ENCODE measurements at places on chromosomes 6 and 20. TPM values are rescaled to one million over a fixed set of nuclear protein-coding genes. Genes with fewer than 3 reads are reported as not detected.

DNA sequence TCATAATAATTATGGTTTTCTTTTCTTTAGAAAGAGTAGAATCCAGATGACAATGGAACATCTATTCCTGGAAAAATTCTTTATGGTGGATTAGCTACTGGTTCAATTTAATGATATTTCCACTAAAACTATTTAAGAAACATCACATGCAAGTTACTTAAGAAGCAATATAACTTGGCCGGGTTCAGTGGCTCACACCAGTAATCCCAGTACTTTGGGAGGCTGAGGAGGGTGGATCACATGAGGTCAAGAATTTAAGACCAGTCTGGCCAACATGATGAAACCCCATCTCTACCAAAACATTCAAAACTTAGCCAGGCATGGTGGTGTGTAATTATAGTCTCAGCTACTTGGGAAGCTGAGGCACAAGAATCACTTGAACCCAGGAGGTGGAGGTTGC is 65.9 kb upstream of the SMLR1 start:
- DNase-seq, result no peak

DNA sequence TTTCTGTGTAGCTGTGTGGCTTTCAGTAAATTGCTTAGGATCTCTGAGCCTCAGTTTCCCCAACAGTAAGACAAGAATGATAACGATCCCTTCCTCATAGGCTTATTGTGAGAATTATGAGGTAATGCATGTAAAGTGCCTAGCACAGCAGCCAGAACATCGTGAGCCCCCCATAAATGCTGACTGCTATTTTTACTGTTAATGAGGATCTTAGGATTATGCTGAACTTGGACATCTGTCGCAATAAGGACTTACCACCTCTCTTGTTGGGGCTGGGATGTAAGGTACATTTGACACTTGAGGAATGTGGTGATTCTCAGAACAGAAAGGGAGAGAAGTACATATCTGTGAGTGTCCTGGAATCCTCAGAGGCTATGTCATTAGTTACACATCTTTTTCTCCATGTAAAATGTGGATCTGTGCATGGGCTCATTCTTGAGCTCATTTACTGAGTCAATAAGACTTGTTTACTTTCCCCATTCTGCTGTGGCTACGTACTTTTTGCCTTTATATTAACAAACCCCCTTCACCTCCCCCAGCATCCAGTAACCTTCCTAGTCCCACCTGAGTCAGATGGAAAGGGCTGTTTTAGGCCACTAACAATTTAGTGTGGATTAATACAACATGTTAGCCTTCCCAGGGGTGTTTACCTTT is 64.4 kb upstream of the PLEKHG1 start:
- DNase-seq, result no peak

DNA sequence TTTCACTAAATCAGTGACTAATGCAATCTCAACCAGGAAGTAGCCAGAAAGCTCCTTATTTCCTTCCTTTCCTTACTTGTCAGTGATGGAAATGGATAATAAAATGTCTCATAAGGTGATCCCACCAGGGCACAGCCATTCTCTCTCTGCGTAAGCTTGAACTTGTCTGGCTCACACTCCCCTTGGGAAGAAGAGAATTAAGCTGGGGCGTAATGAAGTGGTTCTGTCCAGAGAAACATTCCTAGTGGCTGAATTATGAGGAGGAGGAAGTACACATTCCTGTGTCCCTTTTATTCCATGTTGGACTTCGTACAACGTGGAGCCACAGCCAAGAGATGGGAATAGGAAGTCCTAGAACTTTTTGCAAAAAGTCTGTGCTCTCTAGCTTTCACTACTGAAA is 93.7 kb downstream of the MTHFD1L start:
- DNase-seq, result no peak

DNA sequence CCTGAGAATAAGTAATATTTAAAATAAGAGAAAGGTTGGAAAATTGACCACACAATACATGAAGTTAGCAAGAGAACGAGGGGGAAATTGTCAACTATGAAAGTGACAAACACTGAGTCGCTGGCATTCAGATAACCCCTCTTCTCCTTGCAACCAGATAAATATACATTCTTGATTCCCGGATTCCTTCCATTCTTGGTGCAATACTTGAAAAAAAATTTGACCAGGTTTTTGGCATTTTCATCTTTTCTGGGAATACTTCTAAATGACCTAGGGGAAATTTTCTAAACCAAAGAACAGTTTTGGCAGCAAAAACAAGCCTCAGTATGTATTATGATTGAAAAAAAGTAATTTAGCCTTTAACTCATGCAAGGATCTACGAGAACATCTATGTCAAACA is 164.0 kb downstream of the PDE7B start:
- DNase-seq, result no peak

DNA sequence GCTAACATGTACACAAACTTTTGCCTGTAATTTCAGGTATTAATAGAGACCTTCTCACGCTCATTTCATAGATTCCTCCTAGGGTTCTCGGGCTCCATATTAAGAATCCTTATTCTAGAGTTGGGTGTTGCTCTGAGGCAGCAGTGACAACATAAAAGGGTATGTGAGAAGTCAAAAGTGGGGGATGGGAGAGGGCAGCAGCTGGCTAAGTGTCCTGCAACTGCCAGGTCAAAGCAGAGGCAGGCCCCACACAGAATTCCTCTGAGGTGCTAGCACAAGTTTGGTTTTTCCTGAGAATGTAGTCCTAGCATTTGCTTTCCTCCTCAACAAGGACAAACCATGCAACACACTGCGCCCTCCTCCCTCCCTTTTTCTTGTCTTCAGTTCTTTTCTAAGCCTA is 4.6 kb downstream of the NSFL1C start:
- no peak for DNase-seq

DNA sequence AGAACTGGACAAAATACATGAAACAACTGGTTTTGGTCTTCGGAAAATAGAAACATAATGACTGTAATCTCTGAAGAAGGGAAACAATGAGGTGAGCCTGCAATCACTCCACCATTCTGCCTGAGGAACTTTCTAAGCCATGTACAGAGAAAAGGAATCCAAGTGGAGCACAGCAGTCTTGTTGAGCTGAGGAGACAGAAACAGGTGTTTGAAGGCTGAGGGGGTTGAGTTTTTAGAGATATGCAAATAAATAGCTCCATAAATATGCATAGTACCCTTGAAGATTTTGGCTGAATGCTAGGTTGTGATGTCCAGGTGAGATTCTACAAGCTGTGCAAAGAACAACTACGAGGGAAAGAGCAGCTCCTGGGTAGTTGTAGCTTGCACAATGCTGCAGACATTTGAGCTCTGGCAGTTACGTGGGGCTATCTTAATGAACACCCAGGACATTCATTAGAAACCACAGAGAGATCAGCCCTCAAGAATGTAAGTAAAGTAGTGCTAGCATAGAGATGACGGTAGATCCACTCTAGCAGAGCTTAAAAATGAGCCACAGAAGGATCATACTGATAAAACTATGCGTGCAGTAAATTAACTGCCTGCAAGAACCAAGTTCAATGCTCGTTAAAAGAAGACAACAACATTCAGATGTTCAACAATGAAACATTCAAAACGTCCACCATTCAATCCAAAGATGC is 24.3 kb downstream of the TUBB2B start:
- peak; percentile 49 for DNase-seq

ULBP2 gene
- total RNA-seq, result 21.8 TPM

FGD2 gene
- total RNA-seq, result not detected

Data from RPMI7951 (cell line).